Activated CD8-positive, alpha-beta memory T cell treated with anti-CD3 and anti-CD28 coated beads for 24 hours (primary cell): ENCODE measurements at places on chromosomes 13 and 19.

GRCh38 chr13:111909501-111909900 is 157.4 kb upstream of the SOX1 start:
- peak; percentile 17 for DNase-seq

- no peak for DNase-seq
Measured at GRCh38 chr13:91119643-91120042, 227.8 kb upstream of the MIR17HG start.

GRCh38 chr13:21913010-21913409 is 242.1 kb downstream of the FGF9 start:
- no peak for DNase-seq

DNA sequence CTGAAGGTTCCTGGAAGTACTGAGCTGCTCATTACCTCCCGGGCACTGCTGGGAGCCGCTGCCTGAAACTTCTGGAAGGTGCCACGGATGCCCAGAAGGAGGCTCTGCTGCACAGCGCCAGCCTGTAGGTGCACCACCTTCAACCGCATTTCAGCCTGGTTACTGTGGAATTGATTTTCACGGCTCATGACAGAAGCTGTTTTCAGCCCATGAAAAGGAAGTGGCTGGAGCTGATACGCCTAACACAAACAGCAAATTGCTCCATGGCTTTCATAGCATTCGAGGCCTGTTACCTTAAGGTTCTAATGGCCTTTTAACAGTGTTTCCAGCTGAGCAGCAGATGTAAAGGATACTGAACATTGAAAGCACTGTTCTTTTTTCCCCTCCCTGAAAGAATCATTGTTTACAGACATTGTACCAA is 22.0 kb downstream of the GPC6 start:
- no peak for DNase-seq

DNA sequence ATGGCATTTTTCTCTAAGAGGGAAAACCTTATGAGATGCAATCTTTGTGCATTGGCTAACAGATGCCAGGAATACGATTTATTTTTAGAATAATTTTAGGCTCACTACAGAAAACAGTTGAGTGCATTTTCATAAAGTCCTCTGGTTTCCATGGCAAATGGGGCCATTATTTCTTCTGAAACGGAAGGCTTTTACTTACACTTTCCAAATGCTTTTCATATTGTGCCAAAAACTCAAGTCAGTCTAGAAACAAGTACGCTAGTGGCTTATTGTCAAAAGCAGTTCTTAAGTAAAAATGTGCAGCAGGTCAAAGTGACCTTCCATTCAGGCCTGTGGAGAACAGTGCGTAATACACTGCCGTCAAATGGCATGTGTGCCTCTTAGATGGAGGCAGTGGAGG is 628.7 kb downstream of the EFNB2 start:
- DNase-seq: no peak

DNA sequence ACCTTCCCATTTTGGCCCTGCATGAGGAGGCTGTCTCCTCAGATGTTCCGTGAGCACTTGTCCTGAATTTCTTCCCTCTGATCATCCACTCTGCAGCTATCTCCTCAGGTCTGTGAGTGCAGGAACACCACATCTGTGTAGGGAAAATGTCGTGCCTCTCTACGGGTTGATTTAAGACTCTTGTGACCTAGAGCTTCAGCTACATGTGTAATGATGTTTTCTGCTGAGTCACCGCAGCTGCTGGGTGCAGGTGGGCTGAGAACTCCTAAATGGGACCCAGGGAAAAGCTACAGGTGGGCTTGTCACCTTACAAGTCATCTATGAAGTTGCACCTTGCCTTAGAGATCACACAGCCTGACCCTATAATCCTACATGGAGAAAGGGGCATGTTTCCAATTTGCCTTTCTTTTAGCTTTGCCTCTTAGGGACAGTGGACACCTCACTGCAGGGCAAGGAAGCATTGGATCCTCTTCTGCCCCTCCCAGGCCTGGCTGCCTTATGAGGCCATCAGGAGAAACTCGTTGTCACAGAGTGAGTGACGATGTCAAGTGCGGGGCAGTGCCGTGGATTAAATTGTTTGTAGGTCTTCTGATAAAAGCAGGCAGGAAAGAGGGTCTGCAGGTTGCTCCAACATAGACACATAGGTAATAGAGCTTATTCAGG is 122.3 kb downstream of the DNAJC15 start:
- no peak for DNase-seq

- DNase-seq: no peak
Measured at GRCh38 chr19:38316477-38317067, 825 bp upstream of the YIF1B start.

- no peak for DNase-seq
Measured at GRCh38 chr19:2035590-2035991, 15.5 kb downstream of the MKNK2 start.

GRCh38 chr13:86174622-86175021 is 375.4 kb upstream of the SLITRK6 start:
- no peak for DNase-seq

DNA sequence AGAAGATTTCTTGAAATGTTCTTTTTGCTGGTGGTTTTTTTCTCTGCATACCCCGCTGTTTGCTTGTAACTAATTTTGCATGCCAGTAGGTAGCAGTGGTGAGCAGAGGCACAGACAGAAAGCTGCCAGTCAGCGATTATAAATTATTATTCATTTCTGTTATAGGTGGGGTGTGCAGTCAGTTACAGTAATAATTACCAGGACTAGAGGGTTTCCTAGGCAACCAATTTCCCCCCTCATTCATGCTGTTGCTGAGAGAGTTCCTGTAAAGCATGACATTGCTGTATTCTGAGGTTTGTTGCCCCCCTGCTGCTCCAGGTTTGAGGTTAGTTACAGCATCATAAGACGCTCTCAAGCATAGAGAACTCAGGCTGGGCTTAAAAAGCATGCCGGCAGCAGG is 104.5 kb downstream of the URI1 start:
- no peak for DNase-seq

GRCh38 chr13:67854990-67855389 is 624.9 kb upstream of the PCDH9 start:
- DNase-seq: no peak

DNA sequence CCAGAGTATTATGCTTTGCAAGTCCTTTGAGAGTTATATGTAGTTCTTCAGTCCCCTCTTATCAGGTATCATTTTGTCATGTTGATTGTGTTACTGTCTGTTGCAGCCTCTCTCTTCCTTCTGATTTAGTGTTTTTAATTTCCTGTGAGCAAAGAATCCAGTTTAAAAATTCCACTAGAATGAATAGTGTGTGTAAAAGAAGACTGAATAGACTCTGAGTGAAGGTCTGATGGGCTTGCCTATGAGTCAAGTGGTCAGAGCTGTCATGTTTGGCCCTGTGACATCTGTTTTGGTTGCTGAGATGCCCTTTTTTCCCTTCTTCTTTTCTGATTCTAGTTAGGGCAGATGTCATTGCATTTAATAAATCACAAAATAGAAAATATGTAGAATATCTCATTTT is 23.3 kb upstream of the KCTD4 start:
- no peak for DNase-seq

GRCh38 chr13:91238036-91238435 is 109.5 kb upstream of the MIR17HG start:
- DNase-seq: no peak

- DNase-seq: peak; percentile 55
Measured at GRCh38 chr13:98512774-98513665, 63.9 kb downstream of the STK24 start.

- DNase-seq: no peak
Measured at GRCh38 chr13:40143106-40143505, 487.6 kb downstream of the COG6 start.

DNA sequence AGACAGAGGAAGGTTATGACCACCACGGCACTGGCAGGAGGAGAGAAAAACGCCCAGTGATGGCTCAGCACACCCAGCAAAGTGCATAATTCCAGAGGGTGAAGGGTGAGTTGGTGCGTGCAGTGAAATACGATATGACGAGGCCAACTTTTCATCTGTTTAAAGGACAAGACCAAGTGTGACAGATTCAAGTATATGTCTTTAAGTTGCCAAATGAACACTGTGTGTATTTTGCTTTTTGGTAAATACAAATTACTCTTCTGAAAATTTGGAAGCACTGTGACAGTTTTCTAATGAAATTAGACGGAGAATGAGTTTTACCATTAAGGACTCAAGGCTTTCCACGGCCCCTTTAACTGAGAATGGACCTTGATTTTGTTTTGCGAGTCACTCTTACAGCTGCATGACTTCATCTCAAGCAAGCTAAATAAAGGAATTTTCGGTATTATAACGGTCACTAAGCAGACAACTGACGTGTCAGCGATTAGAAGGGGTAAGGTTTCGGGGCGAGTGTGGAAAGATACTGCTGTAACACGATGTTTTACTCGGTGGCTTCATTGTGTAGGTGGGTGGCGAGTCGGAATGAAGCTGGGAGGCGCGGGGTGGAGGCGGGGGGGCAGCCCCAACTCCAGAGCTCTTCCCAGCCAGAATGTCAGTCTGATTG is 22.8 kb downstream of the COL4A2 start:
- DNase-seq: no peak

GRCh38 chr13:101144808-101145419 is 271.4 kb downstream of the NALCN start:
- no peak for DNase-seq

GRCh38 chr19:2503521-2504109 is 27.7 kb downstream of the GADD45B start:
- peak; percentile 87 for DNase-seq

DNA sequence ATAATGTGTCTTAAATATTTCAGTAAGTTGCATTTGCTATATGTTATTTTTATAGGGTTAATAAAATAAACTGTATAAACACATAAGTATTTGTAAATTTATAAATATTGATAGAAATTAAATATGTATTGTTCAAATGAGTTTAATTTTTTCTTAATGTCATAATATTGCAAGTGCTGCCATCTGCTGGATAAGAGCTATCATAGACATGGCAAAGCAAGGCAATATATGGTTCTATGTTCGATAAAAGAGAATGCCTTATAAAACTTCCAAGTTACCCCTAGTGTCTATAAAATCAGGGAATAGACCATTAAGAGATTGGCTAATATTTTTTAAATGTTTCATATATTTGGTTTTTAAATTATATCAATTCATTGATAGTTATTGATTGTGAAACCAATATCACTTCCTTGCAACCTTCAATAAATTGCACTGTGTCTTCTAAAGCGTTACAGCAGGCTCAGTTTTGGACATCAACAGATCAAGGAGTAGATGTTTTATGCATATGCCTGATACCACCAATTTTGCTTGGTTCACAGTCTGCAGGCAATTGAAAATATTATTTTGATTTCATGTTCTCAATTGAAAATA is 29.0 kb upstream of the SLITRK6 start:
- no peak for DNase-seq

GRCh38 chr13:90717451-90717936 is 630.0 kb upstream of the MIR17HG start:
- no peak for DNase-seq

DNA sequence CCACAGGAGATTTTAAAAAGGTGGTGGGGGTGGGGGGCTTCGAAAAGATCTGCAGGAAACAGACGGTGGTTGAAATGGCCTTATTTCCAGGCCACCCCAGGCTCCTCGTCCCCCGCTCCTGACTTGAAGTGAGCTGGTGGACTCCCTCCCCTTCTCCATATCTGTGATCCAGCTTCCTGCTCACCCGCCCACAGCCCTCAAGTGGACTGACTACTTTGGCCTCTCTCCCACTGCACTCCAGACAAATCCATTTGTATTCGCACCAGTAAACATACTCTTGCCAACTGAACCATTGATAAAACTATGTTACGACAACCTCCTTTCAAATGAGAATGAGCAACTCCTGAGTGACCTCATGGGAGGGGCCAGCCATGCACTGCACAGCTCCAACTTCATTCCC is 259.5 kb downstream of the COL4A1 start:
- DNase-seq: no peak
